ENCODE measurements at places on chromosomes 5 and 9.

DNA sequence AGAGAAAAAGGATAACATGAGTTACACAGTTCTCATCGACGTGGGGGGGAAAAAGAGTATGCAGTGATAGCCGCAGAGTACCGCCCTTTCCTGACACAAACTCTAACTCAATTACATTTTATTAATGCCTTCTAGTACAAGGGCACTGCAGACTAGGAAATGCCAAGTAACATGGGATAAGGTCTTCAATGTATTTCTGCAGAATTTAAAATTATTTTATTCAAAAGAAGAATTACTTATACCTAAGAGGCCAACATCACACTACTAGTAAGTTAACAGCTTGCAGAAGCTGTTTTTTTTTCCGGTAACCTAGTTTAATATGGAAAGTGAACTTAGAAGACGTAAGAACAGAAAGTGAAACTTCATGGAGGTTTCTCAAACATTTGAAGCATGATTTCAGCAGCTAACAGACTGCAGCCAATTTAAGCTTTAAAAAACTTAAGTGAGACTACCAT, 3.9 kb downstream of the SETX start:
- no peak for DNase-seq

- DNase-seq, result no peak
Measured at GRCh38 chr9:35518225-35518821, 28.4 kb downstream of the RUSC2 start.

DNA sequence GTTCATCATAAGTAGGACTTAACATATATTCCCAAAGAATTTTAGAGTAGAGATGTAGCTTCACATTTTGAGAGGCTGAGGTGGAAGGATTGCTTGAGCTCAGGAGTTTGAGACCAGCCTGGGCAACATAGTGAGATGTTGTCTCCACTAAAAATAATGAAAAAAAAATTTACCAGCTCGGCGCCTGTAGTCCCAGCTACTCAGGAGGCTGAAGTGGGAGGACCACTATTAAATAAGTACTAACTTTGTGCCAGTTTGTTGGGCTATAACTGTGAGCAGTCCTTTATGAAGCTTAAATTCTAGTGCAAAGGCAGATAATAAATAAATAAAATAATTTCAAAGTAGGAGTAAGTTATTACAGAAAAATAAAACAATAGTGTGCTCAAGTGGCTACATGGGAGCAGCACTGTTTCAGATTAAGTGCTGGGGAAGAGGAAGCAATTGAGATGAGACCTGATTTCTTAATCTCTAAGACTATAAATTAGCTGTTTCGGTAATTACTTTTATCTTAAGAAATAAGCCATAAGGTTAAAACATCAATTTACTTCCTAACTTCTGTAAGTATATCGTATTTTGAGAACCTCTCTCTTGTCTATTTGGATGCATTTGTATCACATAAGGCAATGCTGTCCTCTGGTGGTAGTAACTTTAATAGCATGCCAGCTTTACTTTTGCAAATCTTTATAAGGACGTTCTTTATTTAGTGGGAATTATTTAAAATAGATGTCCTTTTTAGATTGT, 98.9 kb downstream of the CSNK1G3 start:
- DNase-seq, result no peak

- no peak for DNase-seq
Measured at GRCh38 chr9:5479994-5480694, 29.8 kb downstream of the CD274 start.

GRCh38 chr9:84819491-84819991, 150.0 kb downstream of the NTRK2 start:
- no peak for DNase-seq

DNA sequence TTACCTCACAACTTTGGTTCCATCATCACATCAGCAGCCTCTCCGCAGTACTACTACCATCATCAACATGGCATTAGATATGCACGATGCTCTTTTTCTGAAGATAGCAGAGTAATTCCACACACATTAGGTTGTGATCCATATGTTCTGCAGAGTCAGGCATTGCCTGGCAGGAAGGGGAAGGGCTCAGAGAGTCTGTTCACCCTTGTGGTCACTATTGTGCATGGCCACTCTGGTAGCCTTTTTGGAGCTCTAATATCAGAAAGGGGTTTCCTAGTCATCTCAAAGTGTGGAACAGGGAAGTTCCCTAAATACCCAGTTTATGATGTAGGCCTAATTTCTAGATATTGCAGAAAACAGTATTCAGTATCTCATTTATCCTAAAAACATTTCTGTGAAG, 373.6 kb downstream of the BNC2 start:
- no peak for DNase-seq

DNA sequence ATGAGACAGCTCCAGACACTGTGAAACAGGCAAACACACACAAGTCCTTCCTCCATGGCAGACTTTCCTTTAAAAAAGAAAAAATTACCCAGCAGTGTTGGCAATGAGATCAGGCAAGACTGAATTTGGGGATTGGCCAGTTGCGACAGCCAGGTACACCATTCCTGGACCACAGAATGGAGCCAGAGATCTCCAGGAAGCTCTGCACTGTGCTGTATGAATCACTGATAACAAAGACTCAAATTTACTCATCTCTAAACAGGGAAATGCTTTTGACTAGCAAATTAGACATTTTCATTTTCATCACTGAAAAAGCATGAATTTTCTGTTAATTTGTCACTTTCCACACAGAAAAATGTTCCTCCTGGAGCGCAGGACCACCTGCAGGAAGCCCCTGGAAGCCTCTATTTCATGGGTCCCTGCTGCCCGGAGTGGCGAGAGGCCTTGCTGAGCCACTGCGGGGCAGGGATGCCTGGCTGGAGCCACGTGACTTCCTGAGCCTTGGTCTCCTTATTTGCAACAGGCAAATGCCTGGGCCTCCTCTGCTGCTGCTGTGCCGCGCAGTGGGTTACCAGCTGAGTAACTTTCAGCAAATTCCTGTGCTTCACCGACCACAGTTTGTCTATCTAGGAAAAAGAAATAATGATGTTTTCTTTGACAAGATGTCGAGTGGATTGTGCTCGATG, 185.9 kb upstream of the ZNF618 start:
- DNase-seq, result no peak

DNA sequence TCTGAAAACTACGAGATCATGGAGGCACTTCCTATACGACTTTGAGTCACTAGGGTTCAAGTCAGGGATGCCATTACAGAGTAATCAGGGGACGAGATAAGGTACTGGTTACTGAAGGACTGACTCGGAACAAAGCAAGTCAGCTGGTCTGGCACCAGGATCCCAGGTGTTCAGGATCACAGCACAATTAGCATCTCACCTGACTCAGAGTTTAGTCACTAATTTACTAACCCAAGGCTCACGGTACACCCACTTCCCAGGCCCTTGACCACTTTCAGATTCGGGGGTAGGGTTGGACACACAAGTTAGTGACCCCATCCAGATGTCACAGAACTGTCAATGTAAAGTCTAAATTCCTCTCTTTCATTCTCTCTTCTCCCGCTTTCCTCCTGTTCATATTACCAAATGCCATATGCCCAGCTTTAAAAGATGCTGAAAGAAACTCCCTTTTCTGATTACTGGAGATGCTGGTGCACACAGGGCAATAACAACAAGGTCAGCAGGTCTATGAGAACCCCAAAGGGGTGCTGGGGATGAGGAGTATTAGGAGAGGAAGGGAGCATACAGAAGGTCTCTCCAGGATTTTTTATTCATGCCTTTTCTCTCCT, 657.8 kb downstream of the TLE1 start:
- DNase-seq, result peak; percentile 71

DNA sequence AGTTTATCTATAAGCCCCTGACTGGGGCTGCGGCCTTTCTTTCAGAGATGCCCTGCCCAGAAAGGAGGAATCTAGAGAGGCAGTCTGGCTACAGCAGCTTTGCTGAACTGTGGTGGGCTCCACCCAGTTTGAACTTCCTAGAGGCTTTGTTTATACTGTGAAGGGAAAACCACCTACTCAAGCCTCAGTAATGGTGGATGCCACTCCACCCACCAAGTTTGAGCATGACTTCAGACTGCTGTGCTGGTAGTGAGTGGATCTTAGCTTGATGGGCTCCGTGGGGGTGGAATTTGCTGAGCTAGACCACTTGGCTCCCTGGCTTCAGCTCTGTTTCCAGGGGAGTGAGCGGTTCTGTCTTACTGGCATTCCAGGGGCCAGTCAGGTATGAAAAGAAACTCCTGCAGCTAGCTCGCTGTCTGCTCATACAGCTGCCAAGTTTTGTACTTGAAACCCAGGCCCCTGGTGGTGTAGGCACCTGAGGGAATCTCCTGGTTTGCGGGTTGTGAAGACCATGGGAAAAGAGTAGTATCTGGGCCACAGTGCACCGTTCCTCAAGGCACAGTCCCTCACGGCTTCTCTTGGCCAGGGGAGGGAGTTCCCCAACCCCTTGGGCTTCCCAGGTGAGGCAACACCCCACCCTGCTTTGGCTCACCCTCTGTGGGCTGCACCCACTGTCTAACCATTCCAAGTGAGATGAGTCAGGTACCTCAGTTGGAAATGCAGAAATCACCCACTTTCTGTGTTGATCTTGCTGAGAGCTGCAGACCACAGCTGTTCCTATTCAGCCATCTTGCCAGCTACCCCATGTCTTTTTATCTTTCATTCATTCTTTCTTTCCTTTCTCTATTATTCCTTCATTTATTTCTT, 211.8 kb upstream of the C9orf72 start:
- DNase-seq, result no peak

- DNase-seq, result no peak
Measured at GRCh38 chr9:14710804-14711203, 11.7 kb downstream of the CER1 start.

- DNase-seq, result peak; percentile 75
Measured at GRCh38 chr5:151115272-151115905, 34.6 kb upstream of the TNIP1 start.

DNA sequence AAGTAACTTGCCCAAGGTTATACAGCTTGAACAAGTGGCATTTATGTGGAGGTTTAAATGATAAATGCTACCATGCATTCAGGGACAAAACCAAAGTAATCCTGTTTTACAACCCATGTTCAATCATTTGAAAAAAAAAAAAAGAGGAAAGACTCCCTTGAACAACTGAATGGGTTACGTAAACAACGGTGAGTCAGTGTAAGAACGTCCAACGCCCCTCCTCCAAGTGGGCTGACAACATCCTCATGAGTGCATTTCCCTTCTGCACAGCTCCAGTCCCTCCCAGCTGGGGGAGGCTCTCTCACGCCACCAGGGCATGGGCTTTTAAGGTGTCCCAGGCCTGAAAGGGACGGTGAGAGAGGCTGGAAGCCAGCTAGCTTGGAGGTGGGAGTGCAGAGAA, 90.0 kb downstream of the PRRT1B start:
- DNase-seq, result peak; percentile 86

GRCh38 chr5:39605145-39605544, 180.4 kb upstream of the DAB2 start:
- DNase-seq, result no peak

- no peak for DNase-seq
Measured at GRCh38 chr5:112186401-112186990, 232.6 kb downstream of the EPB41L4A start.

DNA sequence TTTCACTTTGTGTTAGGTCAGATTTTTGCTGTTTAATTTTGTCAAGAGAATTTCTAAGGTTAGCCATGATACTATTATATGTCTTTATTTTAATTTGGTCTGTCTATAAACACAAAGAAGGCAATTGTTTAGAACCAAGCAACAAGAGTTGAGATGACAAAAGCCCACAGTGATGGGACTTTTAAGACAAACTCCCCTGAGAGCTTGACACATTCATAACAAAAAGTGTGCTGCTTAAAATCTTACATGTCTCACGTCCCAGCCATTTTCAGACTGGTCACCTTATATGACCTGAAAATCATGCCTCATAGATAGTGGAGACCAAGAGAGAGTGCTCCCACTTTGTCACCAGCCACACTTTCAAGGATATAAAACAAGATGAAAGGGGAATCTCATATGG, 21.6 kb upstream of the NNT start:
- DNase-seq, result no peak

GRCh38 chr9:135385793-135386192, 93.8 kb upstream of the PPP1R26 start:
- no peak for DNase-seq

- no peak for DNase-seq
Measured at GRCh38 chr5:128193665-128194390, 110.3 kb downstream of the SLC12A2 start.

- no peak for DNase-seq
Measured at GRCh38 chr5:97618721-97619120, 435.7 kb upstream of the RIOK2 start.

- DNase-seq, result peak; percentile 15
Measured at GRCh38 chr9:20351715-20352114, 270.6 kb downstream of the MLLT3 start.

DNA sequence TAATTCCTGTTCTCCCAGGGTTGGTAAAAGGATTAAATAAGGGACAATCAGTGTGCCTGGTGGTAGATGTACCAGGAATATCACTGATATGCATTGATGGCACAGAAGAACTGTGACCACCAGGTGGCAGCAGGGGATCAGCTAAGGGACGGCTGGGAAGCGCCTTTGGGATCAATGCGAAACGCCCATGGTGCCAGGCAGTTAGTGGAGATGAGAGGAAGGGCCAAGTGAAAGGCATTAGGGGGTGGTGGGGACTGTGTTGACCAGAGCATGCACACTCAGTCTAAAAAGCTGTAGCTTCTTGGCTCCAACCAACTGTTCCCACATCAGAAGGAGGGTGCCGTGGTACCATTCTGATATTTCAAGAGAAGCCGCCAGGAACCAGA, 55.6 kb downstream of the ARHGEF37 start:
- DNase-seq, result peak; percentile 89

DNA sequence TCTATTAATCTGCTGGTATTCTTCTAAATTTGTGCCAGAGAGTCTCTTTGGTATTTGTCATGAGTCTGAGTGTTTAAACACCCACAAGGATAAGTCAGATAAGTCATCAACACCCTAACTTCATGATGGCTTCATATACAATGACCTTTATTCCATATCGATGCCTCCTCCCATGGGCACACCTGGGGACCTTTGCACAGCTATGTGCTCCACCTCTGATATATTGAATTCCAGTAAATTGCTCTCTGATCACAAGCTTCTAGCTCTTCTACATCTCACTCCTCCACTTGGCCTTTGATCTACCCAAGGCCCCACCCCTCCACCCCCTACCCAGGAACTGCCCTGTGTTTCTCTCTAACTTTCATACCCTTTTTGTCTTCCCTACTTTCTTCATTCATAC, 102.7 kb upstream of the MIER3 start:
- DNase-seq, result no peak

DNA sequence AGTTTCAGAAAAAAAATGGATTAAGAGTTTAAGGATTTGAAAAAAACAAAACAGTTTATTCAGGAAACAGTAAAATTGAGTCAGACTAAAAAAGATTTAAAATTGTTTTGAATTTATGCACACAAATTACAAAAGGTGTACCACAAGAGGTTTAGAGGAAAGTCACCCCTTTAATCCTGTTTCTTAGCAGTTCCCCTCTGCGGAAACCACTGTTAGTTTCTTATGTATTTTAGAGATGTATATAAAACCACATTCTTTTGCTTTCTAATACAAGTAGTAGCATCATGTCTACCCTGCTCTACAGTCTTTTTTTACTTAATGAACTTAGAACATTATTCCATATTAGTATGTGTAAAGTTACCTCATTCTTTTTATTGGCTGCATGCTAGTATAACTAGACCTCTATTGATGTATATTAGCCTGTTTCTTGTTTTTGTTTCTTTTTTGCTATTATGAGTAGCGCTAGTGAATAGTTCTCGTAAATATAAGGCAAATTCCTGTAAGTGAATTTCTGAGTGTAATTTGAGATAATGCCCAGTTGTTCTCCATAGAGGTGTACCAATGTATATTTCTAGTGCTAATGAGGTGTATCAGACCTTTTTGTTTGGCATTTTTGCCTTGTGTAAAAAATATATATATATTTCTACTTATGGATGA, 20.0 kb downstream of the GPBP1 start:
- DNase-seq, result no peak

Data from pancreas (tissue), 10 donors.